ENCODE measurements at places on chromosomes 4 and X. TPM values are rescaled to one million over a fixed set of nuclear protein-coding genes. Genes with fewer than 3 reads are reported as not detected.

DNA sequence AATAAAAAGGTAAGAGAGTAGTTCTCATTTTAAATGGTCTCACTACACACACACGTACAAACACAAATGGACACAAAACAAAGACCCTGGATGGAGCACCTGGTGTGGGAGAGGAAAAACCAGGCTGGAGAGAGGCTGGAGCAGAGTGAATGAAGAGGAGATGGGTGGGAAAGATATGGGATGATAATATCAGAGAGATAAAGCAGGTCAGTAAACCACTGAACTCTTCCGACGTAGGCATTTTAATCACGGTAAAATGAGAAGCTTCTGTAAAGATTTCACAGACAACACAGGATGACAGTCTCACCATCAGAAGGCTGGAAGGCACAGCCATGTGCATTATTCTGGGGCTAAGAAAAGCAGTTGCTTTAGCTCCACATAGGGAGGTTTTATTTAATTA, 532.8 kb downstream of the KCNIP4 start:
- DNase-seq, result no peak

GRCh38 chrX:66872771-66873170, 233.9 kb upstream of the EDA2R start:
- DNase-seq, result no peak

GAGE13 gene
- 1.4 TPM for total RNA-seq

DNA sequence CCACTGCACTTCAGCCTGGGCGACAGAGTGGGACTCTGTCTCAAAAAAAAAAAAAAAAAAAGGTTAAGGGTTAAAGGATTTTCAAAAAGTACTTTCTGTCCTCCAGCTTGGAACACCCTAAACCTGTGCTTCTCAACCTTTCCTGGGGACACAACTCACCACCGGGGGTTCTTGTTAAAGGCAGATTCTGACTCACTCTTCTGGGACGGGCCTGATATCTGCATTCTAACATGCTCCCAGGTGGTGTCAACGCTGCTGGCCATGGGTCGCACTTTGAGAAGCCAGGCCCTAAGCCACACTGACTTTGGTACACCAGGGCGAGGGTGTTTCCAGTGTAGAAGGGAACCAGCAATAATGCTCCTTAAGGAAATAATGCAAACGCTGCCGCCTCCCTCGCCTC, 46.1 kb downstream of the AFAP1 start:
- DNase-seq, result no peak

DSPP gene
- not detected for total RNA-seq

DNA sequence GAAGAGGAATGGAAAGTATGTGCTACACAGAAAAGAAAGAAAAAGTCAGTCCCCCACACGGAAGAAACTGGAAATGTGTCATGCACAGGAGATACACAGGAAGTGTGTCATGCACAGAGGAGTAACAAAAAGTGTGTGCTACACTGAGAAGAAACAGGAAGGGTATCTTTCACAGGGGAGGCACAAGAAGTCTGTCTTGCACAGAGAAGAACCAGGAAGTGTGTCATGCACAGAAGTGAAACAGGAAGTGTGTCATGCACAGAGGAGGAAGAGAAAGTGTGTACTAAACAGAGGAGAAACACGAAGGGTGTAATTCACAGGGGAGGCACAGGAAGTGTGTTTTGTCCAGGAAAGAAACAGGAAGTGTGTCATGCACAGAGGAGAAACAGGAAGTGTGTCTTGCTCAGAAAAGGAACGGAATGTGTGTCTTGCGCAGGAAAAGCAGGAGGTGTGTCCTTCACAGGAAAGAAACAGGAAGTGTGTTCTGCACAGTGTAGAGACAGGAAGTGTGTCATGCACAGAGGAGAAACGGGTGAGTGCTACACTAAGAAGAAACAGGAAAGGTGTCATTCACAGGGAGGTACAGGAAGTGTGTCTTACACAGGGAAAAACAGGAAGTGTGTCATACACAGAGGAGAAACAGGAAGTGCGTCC, 527.2 kb upstream of the PRKX start:
- no peak for DNase-seq

- no peak for DNase-seq
Observed at GRCh38 chr4:32551943-32552342, 1831.8 kb downstream of the PCDH7 start.

DNA sequence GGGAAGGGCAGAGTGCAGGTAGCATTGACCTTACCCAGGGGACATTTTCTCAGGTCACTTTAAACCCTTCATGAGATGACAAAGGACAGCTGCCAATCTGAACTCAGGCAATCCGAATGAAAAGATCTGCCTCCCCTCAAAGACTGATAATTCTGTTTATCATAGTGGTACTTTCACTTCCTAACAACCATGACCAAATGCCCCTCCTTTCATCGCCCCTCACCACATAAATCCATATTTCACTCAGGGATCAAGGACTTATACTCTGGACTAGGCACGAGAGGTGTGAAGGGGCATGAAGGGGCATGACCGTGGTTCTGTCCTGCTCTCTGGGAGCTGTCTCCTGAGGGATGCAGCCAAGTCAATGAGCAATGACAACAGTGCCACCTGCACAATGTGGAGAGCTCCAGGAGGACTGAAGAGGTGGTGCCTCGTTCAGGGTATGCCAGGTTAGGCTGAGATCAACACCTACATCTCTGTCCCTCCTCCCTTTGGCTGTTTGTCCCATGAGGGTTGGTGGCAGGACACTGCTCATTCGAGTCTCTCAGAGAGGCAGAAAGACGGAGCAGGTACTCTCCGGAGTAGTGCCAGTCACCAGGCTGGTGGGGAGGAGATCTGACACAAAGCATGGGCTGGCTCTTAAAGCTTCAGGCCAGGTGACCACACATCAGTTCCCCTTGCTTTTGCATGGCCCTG, 12.5 kb downstream of the HS3ST1 start:
- DNase-seq, result no peak

SH2D1A gene
- not detected for total RNA-seq

DNA sequence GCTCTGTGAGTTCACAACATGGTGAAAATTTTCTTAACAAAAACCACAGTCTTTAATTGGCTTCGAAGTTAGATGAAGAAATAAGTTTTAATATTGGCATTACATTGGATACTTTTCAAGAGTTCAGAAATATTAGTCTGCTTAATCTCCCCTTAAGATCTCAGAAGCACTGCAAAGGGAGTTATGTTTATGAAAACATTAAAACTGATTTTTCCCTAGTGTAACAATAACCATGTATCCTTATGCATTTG, 1.5 kb downstream of the SETD7 start:
- no peak for DNase-seq

DNA sequence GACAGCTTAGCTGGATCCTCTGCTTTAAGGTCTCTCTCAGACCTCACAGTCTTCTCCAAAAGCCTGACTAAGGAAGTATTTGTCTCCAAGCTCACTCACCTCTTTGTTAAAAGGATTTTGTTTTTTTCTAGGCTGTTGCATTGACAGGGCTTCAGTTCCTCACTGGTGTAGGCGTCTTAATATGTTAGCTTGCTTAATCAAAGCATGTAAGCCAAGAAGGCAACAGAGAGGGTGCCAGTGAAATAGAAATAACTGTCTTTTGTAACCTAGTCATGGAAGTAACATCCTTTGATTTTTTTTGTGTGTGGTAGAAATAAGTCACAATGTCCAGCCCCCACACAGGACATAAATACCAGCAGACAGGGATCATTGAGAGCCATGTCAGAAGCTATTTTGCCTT, 58.8 kb downstream of the FIP1L1 start:
- DNase-seq, result no peak

DNA sequence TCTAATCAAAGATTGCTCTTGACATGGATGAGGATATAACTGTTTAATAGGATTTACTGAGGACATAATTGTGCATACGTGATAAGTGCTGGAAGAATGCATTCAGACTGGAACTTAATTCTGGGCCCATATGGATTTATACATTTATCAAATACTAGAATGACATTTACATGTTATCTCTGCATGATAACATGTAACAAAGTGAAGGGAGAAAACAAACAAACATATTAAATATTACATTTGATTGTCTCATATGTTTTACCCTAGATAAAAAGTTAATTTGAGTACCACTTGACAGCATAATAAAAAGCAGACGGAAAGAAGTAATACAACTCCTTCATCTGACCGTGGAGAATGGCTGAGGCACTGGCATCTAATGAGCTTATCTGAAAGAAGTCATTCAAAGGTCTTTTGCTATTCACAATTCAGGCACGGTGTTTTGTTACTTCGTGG, 297.8 kb downstream of the PPP3CA start:
- no peak for DNase-seq

FGF2 gene
- 3.3 TPM for total RNA-seq

GPRASP1 gene
- 0.20 TPM for total RNA-seq

- peak; percentile 54 for DNase-seq
Observed at GRCh38 chr4:158729716-158730559, 6.7 kb upstream of the PPID start.

- no peak for DNase-seq
Observed at GRCh38 chrX:107374132-107374531, 75.3 kb upstream of the FRMPD3 start.

DNA sequence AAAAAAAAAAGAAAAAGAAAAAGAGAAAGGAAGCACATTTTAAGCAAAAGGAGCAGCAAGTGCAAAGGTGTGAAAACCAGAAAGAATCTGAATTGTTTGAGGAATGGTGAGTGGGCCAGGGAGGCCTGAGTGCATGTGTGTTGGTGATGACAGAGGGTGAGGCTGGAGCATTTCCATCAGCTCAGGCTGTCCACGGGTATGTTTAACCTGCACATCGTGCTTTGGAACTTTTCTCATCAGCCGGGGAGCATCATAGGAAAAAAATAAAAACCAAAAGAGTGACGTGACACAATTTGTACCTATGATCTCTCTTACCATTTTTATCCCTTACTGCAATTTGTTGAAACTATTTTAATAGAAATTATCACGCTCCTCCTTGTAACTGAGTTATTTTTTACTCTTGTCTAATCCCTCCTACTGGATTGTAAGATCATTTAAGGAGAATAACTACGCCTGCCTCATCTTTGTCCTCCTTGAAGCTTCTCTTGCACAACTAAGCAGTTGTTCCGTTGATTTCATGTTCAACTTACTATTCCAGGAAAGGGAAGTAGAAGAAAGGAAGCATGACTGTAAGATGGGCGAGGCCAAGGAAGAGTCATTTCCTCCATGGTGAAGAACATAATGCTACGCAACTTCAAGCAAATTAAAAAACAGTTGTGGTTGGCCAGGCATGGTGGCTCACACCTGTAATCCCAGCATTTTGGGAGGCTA, 7.0 kb downstream of the PALLD start:
- DNase-seq, result no peak

- DNase-seq, result no peak
Observed at GRCh38 chr4:119736559-119736958, 108.0 kb upstream of the PDE5A start.
